ENCODE measurements at places on chromosomes 4 and X. TPM values are rescaled to one million over a fixed set of nuclear protein-coding genes. Genes with fewer than 3 reads are reported as not detected.
A peak's percentile ranks its signal among the peaks of the same experiment; 100 is the strongest.

Gene FGF13
- total RNA-seq: not detected

- no peaks in the 10 kb centered on the region for H3K4me1 ChIP-seq
- no peak overlapping the region for H3K4me3 ChIP-seq
- no peak for DNase-seq
- H3K27ac ChIP-seq: no peak overlapping the region
- no peaks in the 10 kb centered on the region for H3K36me3 ChIP-seq
These were observed 87.8 kb upstream of the BMPR1B start for GRCh38 chr4:94669672-94670664.

DNA sequence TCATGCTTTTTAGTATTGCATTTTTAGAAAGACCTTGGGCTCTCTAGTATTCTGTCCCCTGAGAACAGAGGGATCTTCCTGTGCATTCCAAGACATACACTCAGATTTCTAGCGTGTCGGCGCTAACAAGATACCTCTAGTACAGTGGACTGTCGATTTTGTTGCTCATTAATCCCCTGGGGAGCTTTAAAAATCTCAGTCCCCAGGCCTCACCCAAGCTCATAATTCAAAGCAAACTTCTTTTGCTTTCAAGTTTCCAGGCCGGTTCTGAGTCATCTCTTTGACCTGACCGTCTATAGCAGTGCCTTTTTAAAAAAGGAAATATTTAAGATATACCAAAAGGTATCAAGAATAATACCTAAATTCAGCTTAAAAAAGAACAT, 137.0 kb downstream of the AMMECR1 start:
- peaks cover 3% of the 10 kb centered on the region for H3K4me1 ChIP-seq
- DNase-seq: no peak
- no peaks in the 10 kb centered on the region for H3K27me3 ChIP-seq
- H3K36me3 ChIP-seq: peaks cover 13% of the 10 kb centered on the region

- H3K27ac ChIP-seq: peak overlapping the region; percentile 85
- no peaks in the 10 kb centered on the region for H3K27me3 ChIP-seq
- peaks cover 9% of the 10 kb centered on the region for H3K4me1 ChIP-seq
These were observed 697 bp downstream of the ZNF280C start for GRCh38 chrX:130267956-130268448.

- no peak overlapping the region for H3K4me3 ChIP-seq
- H3K36me3 ChIP-seq: no peaks in the 10 kb centered on the region
- H3K27me3 ChIP-seq: peaks cover 5% of the 10 kb centered on the region
- DNase-seq: no peak
These were observed 58.6 kb upstream of the DCTD start for GRCh38 chr4:182975806-182976205.
